ENCODE measurements at places on chromosomes 6 and 20.

DNA sequence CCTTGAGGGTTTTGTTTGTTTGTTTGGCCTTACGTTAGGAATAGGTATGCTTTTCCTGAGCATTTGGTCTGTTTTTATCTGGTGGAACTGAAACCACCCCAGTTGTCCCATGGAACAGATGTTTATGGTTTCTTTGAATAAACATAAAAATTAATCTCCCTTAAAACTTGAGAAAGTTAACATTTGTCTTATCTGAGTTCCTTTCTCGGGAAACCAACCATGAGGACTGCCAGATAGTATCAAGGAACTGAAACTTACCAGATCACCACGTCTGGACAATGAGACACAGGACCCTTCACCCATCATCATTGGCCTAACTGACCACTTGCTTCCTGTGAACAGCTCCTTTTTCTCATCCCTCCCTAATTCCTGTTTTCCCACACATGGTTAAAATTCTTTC, 15.3 kb upstream of the HECA start:
- DNase-seq: no peak

DNA sequence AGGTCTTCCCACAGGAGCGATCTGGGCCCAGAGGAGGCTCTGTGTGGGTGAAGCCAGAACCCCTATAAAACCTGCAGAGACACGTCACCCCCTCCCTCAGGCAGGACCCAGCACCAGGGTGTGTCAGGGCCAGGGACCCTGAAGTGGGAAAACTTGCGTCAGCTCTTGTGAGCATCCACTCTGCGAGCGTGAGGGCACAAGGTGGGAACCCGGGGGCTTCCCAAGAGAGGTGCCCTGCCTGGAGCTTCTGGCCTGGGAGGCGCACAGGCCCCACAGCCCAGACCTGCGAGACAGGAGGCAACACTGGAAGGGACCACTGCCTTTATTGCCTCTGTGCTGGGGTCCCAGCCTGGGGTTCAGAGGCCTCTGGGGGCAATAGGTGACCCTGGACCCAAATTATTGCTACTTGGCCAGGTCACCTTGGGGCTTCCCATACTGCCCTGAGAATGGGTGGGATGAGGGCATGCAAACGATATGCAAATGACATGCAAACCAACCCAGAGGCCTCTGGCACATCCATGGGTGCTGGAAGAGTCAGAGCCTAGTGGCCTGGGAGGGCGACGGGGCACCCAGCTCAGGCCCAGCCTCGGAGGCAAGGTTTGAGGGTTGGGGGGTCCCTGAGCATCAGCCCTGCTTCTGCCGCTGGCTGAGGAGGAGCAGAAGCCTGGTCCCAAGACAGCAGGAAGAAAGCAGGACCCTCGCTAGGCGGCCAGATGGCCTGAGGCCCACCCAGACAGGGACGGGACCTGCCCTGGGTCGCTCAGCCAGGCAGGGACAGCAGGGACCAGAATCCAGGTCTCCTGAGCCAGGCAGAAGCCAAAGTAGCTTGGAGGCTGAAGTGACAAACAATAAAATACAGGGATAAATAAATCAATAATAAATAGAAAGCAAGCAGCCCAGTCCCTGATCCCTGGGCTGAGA, 5.1 kb upstream of the C20orf144 start:
- DNase-seq: no peak

DNA sequence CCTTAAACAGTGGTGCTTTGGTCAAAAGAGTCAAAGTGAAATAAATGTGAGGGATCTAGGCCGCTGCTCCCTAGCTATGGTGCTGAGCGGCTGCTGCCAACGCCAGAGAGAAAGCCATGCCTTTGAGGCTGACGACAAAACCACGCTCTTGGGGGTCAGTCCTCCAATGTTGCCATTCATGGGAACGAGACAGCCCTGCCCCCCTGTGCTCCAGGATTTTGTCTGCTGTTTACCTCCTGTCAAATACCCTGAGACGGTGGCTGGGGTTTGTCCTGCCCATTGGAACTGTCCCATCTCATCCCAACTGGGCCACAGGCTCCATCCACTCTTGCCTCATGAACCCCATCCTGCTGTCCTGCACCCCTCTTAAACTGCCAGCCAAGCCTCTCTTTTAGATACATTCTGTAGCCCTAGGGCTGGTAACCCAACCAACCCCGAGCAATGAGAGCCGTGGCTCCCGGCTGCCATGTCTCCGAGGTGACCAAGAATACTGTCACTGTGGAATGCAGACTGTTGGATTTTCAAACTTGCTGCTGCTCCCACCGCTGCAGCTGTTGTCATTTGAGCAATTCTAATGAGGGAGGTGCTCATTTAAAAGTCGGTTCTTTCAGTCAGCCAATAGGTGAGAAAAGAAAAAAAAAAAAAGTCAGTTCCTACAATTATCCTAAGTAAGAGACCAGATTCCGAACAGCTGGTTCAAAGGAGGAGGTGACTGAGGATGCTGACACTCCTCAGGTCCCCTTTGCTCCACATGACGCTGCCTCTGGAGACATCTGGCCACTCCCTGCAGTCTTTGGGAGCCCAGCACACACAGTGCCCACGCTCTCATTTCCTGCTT, 73.1 kb upstream of the QKI start:
- DNase-seq: no peak

GRCh38 chr6:113597231-113597583, 259.9 kb upstream of the MARCKS start:
- DNase-seq: no peak

GRCh38 chr20:12256806-12257205, 339.1 kb downstream of the BTBD3 start:
- DNase-seq: no peak

DNA sequence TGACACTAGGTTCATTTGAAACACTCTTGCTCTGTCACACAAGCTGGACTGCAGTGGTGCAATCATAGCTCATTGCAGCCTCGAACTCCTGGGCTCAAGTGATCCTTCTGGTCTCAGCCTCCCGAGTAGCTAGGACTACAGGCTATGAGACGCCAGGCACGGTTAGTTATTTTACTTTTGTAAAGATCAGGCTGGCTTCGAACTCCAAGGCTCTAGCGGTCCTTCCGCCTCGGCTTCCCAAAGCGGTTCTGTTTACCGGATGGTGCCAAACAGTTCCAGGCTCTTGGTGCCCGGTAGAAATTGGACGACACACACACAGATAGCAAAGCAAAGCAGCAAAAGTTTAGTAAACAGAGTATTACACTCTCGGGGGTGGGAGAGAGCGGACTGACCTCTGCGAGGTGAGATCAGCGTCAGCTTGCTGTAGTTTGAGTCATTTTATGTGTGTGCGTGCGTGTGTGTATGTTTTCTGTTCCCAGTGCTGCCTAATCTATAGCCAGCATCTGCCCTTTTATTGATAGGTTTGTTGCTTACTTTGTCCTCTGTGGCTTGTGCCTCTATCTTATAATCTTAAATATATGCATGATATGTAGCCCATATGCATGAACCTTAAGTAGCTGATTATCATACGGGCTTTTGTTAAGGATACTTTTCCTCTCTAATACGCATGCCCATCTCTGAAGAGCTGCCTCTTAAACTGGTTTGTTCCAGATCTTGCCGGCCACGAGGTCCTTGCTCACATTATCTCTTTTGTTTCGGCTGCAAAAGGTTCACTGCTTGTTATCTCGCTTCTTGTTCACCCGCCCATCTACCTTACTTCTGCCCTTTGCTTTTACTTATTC, 75.2 kb downstream of the OR2B2 start:
- DNase-seq: peak; percentile 55

GRCh38 chr6:135195041-135195440, 13.9 kb downstream of the MYB start:
- DNase-seq: no peak

- no peak for DNase-seq
Measured at GRCh38 chr20:57353351-57353750, 2.3 kb downstream of the RAE1 start.

DNA sequence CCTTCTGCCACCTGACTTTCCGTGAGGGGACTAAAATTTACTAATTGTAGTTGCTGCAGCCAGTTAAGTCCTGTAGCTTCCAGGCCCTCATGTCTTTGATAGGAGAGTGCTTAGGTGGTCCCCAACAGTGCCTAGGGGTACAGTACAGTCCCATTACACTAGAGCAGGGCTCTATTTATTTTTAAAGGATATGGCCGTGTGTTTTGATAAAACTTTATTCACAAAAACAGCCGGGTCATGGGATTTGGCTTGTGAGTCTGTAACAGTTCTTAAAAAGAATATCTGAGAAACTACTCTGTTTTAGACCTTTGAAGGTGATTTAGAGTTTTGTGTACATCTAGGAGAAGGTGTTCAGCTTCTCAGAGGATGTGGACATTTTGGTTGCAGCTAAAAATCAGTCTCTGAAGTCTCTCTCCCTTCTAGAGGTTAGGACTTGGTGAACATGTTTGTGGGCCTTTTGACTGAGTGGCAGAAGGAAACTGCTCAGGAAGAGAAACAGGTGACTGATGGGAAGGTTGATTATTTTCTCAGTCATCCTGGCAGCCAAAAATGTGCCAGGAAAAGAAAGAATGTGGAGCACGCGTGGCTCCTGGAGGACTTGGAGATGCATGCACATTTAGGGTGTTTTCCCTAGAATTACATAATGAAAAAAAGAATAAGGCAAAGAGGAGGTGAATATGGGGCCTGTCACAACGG, 57.4 kb downstream of the VAPB start:
- no peak for DNase-seq

- DNase-seq: no peak
Measured at GRCh38 chr6:7144872-7145584, 37.3 kb downstream of the RREB1 start.

GRCh38 chr20:51437182-51437924, 105.2 kb downstream of the NFATC2 start:
- no peak for DNase-seq

GRCh38 chr6:117776441-117776840, 101.2 kb downstream of the NUS1 start:
- no peak for DNase-seq

GRCh38 chr20:17344790-17345189, 118.0 kb downstream of the PCSK2 start:
- no peak for DNase-seq

- DNase-seq: no peak
Measured at GRCh38 chr6:38307740-38308139, 332.0 kb downstream of the BTBD9 start.

DNA sequence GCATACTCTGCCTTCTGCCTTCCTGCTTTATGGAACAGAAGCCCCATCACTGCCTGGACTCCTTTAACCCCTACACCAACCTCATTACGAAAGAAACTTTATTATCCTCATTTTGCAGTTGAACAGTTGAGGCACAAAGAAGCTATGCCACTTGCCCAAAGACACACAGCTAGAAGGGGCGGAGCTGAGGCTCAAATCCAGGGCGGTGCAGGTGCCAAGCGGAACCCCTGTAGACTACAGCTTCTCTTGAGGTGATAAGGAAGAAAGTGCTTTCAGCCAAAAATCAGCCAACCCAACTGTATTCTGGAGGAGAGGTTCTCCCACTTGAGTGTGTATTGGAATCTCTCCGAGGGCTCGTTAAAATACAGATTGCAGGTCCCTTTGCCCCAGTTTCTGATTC, 90.5 kb downstream of the PRND start:
- DNase-seq: no peak

- DNase-seq: peak; percentile 67
Measured at GRCh38 chr6:130167655-130168054, 55.1 kb downstream of the SAMD3 start.

DNA sequence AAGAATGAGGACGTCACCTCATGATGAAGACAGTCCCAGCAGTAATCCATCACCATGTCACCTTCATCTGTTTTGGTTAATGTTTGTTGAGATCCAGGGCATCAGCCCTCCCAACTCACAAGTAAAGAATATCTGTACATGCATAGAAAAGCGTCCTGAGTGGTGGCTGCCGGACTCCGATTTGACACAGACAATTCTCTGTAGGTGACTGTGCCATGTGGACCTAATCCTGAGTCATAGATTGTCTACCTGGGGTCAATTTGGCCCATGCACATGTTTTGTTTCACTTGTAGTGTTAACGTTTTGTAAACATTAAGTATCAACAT, 168.4 kb upstream of the UST start:
- no peak for DNase-seq

GRCh38 chr6:150333585-150333941, 35.2 kb upstream of the IYD start:
- DNase-seq: no peak

DNA sequence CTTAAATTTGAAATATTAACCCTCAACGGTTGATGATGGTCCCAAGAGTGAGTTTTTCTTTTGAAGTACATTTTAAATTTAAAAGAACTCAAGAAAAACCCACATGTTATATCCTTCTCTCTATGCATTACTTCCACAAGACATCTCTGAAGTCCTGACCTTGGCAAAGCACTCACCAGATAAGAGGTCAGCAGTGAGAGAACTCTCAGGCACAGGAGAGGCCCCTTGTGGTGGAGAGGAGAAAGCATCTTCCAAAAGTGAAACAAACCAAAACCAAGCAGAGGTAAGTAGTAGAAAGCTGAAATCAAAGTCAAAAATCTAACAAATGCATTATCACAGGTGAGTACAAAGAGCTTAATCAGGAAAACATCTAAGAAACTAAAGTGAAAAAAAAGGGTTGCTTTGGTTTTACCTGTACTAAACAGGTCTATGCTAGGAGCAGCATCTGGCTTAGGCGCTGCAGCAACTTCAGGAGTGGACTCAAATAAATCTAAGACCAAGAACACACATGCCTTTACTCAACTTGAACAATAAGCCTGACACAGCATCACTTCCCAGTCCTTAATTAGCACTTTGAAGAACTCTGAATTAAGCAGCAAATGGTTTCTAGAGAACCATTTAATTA, 80.5 kb downstream of the PRSS35 start:
- peak; percentile 13 for DNase-seq

- peak; percentile 96 for DNase-seq
Measured at GRCh38 chr20:47181056-47181862, 175.2 kb downstream of the ZMYND8 start.

DNA sequence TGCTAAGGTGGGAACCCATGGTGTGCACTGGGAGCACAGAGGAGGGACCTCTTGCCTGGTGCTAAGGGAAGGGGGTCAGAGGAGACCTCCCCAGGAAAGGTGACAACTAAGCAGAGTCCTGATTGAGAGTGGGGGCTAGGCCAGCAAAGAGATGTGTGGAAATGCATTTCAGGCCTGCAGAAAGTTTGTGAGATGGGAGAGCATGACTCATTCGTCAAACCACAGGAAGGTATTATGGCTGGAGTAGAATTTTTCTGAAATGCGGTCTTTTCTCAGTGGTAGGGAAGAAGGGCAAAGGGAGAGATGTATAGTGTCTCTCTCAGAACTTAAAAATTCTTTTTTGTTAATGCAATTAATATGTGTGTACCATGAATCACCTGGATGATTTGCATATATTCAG, 23.6 kb upstream of the EDN1 start:
- no peak for DNase-seq

DNA sequence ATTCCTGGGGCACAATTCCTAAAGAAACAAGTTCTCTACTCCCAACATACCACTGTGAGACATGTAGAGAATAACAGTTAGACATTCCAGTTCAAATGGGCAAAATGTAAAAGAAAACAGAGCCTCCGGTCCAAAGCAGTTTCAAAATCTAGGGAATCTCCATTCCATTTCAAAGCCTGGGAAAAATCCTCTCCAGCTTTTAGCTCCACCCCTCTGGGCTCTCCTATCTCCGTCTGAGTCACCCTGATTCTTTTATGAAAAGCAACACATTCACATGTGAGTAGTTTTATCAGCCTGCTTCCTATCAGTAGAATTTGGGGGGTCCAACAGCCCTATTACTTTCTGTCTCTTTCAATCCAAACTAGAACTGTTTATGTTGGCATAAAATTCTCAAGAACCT, 3.7 kb downstream of the CSNK2A1 start:
- peak; percentile 61 for DNase-seq
